Myocyte (in vitro differentiated cells): ENCODE measurements at places on chromosomes 16 and 17. TPM values are rescaled to one million over a fixed set of nuclear protein-coding genes. Genes with fewer than 3 reads are reported as not detected.

DNA sequence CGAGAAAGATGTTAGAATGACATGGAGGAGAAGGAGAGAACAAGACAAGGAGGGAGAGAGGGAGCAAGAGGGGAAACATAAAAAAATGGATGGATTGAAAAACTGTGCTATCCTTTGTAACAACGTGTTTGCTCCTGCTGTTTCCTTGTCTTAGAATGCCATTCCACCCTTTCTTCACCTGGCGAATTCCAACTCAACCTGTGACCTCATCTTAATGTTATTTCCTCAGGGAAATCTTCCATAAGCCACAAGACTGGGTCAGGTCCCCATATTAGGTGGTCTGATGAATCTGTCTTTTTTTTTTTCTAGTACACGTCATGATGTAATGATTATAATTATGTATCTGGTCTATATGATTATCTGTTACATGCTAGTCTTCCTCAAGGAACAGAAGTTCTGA lies 195.0 kb upstream of the MAF start:
- DNase-seq: no peak

DNA sequence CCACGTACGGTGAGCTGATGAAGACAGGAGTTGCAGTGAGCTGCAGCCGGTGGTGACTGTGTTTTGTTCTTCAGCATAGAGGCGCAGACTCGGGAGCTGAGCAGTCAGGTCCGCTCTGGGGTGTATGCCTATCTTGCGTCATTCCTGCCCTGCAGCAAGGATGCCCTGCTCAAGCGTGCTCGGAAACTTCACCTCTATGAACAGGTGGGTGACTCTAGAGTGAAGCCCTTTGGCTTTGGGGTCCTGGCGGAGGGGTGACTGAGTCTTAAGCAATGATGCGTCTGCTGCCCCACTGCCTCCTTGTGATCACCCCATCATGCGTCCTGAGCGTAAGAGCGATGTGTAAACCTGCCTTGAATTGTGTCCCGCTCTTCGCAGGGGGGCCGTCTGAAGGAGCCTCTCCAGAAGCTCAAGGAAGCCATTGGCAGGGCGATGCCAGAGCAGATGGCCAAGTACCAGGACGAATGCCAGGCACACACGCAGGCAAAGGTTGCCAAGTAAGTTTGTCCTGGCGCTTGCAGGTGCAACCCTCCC lies 22.9 kb downstream of the UBN1 start:
- no peak for DNase-seq

Gene SYNGR2
- 77.0 and 109 TPM in 2 replicates for total RNA-seq

- peak; percentile 80 for DNase-seq
These were observed 27.0 kb downstream of the CCR7 start for GRCh38 chr17:40538019-40538935.

- DNase-seq: peak; percentile 82
These were observed 106.3 kb upstream of the CRHR1 start for GRCh38 chr17:45677770-45678169.

Gene CDRT15L2
- total RNA-seq: not detected in 2 replicates

GRCh38 chr16:81237282-81237681 lies 1.2 kb upstream of the BCO1 start:
- peak; percentile 43 for DNase-seq

DNA sequence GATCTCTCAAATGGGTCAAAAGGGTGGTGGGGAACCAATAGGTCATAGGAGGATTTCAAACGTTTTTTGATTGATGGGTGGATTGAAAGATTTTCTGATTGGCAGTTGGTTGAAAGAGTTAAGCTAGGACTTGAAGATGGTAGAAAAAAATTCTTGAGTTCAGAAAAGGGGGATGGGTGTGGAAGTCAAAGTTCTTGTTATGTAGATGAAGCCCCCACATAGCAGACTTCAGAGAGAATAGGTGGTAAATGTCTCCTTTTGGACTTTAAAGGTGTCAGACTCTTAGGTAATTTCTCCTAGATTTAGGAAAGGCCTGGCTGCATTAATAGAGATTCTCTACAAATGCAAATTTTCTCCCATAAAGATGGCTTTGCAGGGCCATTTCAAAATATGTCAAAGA lies 163.3 kb downstream of the HS3ST4 start:
- no peak for DNase-seq

Gene KIAA0513
- total RNA-seq: 11.9 and 17.9 TPM in 2 replicates

- no peak for DNase-seq
These were observed 74.4 kb downstream of the PCTP start for GRCh38 chr17:55825213-55825612.

DNA sequence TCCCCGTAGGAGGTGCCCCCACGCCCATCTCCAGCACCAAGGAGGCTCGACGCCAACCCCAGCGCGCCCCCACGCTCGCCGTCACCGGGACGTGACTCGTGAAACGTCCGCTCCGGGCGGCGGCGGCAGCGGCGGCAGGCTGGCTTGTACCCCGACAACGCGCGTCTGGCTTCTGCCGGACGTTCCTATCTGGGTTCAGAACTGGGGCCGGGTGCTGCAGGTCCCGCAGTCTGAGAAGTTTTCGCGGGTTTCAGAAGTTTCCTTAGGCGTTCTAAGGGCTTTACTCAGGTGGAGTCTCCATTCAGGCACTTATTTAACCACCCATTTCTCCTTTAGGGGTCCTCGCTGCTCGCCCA lies 672 bp upstream of the ALKBH5 start:
- peak; percentile 89 for DNase-seq

DNA sequence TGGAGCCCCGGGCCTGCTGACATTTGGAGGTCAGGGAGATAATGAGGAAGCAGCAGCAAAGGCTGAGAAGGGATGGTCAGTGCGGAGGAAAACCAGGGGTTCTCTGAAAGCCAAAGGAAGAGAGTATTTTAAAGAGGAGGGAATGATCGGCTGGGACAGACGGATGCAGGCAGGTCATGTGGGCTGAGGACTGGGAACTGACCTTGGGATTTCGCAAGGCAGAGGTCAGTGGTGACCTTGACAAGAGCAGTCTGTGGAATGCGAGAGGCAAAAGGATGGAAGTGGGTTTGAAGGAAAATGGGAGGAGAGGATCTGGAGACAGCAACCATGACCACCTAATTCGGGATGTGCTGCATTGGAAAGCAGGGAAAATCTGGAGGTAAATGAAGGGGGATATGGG lies 10.2 kb downstream of the EFTUD2 start:
- DNase-seq: no peak

DNA sequence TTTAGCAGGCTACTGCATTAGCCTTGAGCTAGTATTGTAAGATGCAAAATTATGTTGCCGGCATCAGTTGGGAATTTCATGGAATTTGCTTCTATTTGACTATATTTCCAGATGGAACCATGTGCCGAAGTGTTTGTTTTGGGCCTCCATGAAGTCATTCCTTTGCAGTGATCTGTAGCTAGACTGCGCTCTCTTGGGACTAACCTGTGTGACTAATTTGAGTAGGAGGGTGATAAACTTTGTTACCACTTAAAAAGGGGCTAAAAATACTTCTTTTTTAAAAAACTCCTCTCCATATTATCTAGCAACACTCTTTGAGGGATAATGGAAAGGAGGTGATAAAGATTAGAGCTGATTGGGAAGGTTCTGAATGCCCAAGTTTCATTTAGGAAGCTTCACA lies 166.8 kb upstream of the TBX2 start:
- DNase-seq: no peak

DNA sequence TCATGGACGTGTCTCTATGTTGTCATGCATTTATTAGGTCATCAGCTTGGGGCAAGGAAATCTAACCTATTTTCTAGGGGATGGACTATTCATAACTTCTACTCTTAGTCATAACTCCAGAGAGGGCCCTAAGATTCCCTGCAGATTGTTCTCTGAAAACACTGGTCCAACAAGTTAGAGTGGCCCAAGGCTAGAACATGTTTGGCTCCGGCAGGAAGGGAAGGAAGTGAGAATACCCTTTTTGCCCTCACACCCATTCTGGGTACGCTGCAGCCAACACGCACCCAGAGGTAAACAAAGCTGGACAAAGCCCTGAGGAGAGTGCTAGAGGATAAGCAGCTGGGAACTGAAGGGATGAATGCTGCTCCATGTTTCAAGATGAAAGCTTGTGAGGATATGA lies 9.9 kb downstream of the C16orf86 start:
- no peak for DNase-seq

DNA sequence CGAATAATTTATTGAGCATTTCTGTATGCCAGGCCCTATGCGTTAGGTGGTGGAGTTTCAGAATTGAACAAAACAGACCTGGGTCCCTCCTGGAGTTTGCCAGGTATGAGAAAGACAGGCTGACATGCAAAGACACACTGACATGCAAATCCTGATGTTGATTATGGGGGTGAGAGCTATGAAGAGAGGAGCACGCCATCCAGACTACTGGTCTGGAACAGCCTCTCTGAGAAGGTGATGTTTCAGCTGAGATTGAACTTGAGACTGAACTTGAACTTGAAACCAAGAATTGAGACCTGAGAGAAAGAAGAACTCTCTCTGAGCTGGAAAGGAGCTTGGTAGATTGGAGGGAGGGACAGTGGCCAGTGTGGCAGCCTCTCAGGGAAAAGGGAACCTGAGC lies 14.2 kb upstream of the CACNG4 start:
- DNase-seq: no peak

DNA sequence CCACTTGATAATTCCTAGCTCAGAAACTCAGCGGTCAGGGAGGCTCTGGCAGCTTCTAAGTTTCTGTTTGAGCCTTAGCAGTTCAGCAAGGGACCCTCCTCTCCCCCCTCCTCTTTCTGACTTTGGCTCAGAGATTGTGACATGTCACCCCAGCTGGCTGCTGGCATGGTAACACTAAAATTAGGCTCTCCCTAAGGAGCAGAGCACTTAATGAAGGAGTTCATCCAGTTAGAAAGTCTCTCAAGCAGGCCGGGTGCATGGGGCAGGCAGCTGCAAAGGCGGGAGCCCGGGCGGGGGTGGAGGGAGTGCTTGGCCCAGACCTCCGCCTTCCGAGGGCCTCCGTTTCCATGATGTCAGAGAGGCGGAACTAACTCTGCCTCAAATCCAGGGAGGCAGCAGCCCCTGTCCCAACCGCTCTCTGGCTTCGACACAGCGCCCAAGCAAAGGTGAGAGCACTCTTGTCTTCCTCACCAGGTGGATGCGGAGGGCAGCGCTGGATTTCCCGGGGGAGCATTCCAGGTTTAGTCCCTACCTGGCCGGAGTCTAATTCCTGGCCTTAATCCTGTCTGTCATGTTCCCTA lies 128.0 kb upstream of the PLCG2 start:
- DNase-seq: peak; percentile 15

DNA sequence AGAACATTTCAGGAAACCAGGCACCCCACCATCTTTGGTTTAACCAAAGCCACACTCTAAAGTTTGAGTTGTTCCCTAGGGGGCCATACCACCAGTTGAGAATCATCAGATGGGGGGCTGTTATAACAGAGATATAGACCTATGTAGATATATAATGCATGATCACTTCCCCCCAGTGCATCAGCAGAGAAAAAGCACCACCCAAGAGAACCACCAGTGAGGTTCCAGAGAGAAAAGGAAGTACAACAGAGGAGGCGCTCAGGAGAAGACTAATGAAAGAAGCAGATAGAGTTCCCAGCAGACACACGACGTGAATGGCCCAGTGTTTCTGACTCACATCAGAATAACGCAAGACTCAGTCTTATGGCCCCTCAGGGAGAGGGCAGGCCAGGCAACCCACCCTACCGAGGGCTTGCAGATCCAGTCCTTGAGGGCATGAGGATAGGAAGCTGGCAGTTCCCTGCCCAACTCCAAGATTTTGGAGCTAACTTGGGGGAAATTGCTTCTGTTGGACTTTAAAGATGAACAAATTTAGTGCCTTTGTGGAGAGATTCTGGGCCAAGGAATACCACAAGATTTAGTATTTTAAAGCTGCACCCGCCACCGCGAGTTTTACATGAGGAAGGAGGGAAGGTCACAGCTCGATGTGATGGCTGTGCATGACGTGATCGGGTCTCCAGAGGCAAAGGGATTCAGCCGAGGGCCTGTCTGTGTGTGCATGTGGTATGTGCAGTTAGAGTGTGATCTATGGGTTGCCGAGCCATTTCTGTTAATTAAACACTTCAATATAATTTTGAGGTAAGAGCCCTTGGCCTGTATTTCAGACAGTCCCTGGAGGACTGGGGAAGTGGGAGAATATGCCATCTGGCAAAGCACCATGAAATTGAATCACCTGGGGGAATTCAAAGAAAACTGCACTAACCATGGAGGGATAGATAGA lies 53.1 kb downstream of the AIPL1 start:
- DNase-seq: no peak

Gene TNFRSF17
- not detected in 2 replicates for total RNA-seq

DNA sequence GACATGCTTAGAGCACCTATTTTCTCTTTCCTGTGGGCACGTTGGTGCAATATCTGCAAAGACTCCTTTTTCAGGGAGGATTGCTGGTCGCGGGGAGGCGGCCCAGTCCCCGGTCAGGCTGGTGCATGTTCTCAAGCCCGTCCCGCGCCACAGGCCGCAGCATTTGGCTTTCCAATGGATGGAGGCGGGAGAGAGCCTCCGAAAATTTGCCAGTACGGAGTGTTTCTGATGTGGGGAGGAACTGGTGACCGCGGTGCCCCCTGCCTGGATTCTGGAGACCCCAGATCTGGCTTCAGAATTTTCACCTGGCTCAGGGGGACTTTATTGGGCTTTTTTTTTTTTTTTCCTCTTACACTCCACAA lies 2.3 kb downstream of the CMIP start:
- no peak for DNase-seq

- DNase-seq: no peak
These were observed 285.3 kb downstream of the FOXL1 start for GRCh38 chr16:86863609-86864008.

Gene KRT32
- total RNA-seq: not detected in 2 replicates

DNA sequence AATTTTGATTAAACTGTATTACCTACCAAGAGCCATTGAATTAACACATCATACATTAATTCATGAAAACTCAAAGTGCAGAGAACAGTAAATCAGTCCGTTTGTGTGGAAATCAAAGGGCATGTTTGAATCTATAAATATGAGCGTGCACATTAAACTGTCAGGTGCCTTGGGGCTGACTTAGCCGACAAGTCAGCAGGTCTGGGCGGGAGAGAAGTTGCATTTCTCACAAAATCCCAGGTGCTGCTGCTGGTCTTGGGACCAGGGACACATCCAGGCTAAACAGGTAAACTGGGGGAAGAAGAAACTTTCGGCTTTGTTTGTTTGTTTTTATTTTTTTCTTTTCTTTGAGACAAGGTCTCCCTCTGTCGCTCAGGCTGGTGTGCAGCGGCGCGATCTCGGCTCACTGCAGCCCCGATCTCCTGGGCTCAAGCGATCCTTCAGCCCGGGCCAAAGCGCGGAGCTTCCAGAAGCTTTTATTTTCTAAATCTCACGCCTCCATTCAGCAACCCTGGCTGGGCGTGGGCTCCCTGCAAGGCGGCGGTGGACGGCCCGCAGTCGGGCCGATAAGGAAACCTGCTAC lies 213.9 kb downstream of the MRTFB start:
- DNase-seq: no peak
